IMR-90 (cell line): ENCODE measurements at places on chromosomes 16 and 17.
A peak's percentile ranks its signal among the peaks of the same experiment; 100 is the strongest.

DNA sequence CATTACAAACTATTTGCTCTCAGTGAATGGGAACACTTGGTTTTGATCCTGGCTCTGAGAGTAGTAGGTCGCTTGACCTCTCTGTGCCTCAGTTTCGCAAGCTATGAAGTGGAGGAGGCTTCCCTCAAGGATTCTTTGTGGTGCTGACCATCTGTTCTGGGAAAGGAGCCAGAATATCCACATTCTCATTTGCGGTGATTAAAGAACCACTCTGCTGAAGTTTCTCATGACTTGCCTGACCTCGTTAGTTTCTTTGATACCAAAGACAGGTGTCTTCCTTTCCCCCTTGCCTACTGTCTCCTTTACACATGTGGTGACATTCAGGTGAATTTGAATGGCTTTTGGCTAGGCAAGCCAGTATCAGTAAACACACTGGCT, 116.0 kb downstream of the SNX29 start:
- peak; percentile 95 for DNase-seq

DNA sequence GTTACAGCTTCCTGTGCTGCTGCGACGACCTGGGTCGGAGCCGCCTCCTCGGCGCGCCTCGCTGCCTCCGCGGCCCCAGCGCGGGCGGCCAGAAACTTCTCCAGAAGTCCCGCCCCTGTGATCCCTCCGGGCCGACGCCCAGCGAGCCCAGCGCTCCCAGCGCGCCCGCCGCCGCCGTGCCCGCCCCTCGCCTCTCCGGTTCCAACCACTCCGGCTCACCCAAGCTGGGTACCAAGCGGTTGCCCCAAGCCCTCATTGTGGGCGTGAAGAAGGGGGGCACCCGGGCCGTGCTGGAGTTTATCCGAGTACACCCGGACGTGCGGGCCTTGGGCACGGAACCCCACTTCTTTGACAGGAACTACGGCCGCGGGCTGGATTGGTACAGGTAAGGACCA, 746 bp downstream of the HS3ST2 start:
- DNase-seq = no peak

- DNase-seq = no peak
Measured at GRCh38 chr16:12902511-12903372, 1.3 kb downstream of the SHISA9 start.

GRCh38 chr16:88002211-88002610, 51.0 kb downstream of the BANP start:
- DNase-seq = no peak

DNA sequence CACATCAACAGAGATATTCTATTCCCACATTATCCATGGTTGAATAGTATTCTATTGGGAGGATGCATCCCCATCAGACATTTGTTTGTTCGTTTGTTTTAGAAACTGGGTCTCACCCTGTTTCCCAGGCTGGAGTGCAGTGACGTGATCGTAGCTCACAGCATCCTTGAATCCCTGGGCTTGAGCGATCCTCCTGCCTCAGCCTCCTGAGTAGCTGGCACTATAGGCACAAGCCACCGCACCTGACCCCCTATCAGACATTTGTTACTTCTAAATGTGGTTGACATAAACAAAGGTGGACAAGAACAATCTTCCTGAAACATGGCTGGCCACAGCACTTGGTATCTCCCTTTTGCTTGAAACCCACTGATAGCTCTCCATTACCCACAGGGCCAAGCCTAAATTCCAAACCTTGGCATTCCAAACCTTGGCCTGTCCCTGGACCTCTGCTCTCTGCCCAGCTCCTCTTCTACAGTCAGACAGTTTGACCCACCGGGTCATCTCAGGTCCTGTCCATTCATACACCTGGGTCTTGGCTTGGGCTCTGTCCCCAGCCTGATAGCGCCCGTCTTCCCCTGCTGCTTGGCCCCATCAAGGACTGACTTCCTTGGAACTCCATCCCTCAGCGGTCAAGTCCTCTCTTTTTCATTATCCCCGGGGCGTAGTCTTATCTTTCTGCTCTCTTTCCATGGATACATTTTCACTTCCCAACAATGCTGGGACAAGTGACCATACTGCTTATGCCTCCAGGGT, 1.5 kb upstream of the PRR29 start:
- DNase-seq = no peak

GRCh38 chr16:74877706-74878105, 103.1 kb upstream of the FA2H start:
- DNase-seq = no peak

- no peak for DNase-seq
Measured at GRCh38 chr17:80274331-80274730, 13.7 kb downstream of the RNF213 start.

GRCh38 chr17:4064366-4064765, 78.5 kb downstream of the ZZEF1 start:
- no peak for DNase-seq

DNA sequence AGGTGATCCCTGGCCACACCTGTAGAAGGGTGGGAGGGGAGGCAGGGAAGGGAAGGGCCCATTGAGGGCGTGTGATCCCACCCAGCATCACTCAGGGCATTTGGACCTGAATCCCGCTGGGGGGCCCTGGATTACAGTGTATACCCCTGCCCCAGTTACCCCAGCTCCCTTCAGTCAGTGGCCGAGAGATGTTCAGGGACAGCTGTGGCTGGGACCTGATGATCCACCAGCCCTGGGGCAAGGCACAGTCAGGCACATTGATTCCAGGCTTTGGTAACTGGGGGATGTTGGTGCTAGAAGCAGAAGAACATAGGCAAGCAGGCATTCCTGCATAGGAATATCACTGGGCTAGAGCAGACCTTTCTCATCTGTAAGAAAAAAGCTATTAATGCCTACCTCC, 170.3 kb downstream of the FOXL1 start:
- no peak for DNase-seq

GRCh38 chr17:27498615-27499309, 42.5 kb downstream of the KSR1 start:
- no peak for DNase-seq

- no peak for DNase-seq
Measured at GRCh38 chr16:1584926-1585484, 26.9 kb downstream of the IFT140 start.

DNA sequence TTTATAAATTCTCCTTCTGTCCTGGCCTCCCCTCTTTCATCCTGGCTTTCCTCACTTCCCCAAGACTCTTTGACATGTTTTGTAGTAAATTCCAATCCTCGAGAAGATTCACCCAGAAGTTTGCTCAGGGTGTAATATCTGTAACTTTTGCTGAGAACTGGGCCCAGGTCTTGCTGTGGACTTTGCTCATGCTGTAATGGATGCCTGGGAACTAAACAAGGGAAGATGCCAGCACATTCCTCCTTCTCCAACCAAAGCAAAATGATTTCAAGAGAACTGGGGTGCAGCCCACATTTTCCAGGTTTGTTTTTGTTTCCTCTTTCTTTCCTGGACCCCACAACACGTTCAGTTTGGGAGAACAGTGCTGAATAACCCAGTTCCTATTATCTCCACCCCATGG, 6.6 kb upstream of the SALL1 start:
- no peak for DNase-seq

GRCh38 chr16:22317001-22317530, 19.9 kb downstream of the POLR3E start:
- no peak for DNase-seq

DNA sequence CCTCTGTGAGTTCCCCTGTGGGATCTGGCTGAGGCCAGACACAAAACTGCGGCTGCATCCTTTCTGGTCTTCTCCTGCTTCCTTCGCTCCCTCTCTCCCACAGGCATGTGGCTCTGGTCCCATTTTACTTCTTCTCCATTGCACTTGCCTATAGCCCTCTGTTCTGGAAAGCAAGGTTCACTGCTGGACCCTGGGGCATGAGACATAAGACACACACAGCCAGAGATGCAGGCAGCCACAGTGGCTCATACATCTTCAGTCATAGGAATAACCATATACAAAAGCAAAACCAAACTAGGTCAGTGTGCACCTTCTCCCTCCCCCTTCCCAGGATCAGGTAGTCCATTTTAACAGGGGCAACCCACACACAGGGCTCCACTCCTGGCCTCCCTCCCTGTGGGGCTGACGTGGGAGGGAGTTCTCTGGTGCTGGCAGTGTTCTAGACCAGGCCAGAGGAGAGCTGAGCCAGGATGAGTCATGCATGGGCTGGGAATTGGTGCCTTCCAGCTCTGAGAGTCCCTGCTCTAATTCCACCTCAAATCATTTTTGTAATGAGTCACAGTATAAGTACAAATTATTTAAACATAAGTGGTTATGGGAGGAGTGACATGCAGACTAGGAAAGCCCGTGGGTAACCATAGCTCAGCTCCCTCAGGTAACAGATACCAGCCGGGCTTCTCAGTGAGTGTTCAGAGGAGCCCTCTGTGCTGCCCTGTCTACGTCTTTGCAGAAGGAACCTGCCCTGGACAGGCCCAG, 58.0 kb downstream of the ASIC2 start:
- peak; percentile 97 for DNase-seq

- no peak for DNase-seq
Measured at GRCh38 chr16:6381896-6382295, 950.7 kb upstream of the RBFOX1 start.

GRCh38 chr17:79065105-79065670, 9.4 kb upstream of the ENGASE start:
- peak; percentile 32 for DNase-seq

- DNase-seq = no peak
Measured at GRCh38 chr17:46769531-46770438, 48.7 kb downstream of the WNT3 start.

DNA sequence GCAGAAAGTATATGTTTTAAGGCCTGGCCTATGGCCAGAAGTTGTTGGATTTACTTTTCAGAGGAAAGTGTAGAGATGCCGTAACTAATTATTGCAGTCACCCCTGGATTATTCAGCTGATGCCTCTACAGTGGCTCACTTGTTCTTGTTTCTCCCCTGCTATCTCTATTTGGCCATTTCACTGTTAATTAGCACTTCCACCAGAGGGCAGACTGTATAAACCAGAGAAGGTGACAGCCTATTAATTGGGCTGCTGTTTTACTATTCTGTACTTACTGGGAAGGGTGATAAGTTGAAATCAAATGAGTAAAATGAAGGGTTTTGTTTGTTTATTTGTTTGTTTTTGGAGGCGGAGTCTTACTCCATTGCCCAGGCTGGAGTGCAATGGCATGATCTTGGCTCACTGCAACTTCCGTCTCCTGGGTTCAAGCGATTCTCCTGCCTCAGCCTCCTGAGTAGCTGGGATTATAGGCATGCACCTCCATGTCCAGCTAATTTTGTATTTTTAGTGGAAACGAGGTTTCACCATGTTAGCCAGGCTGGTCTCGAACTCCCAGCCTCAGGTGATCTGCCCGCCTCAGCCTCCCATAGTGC, 66.0 kb downstream of the CDK12 start:
- no peak for DNase-seq
